SJSA1 (cell line): ENCODE measurements at places on chromosomes 7 and 10. TPM values are rescaled to one million over a fixed set of nuclear protein-coding genes. Genes with fewer than 3 reads are reported as not detected.
A peak's percentile ranks its signal among the peaks of the same experiment; 100 is the strongest.

The MYO3A gene
- total RNA-seq = not detected in 2 replicates

- peaks cover 30% of the 10 kb centered on the region for H3K27me3 ChIP-seq
- peak within 1 kb of the TSS; percentile 37 for H3K4me3 ChIP-seq
- H3K27ac ChIP-seq = no peak within 1 kb of the TSS
- no peak for DNase-seq
Measured at GRCh38 chr10:103855424-103855823, at the start of gene SH3PXD2A. SH3PXD2A (minus strand) TSS chr10:103855576; CDS start chr10:103855266, 310 bp downstream.

The IL15RA gene
- 1.1 and 1.8 TPM in 2 replicates for total RNA-seq

DNA sequence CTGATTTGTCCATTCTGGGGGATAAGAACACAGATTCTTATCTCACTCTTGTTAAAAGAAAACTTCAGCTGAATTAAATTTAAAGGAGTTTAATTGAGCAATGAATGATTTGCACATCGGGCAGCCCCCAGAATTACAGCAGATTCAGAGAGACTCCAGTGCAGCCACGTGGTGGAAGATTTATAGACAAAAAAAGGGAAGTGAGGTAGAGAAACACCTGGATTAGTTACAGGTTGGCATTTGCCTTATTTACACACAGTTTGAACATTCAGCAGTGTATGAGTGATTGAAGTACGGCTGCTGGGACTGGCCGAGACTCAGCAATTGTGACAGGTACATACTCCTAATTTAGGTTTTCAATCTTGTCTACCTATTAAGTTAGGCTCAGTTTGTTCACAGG is 46.5 kb upstream of the FAM20C start:
- no peak overlapping the region for H3K4me3 ChIP-seq
- no peaks in the 10 kb centered on the region for H3K27me3 ChIP-seq
- H3K36me3 ChIP-seq = 0 out of 2 replicates have a peak, but pooled peaks cover 3% of the 10 kb centered on the region
- no peak overlapping the region for H3K27ac ChIP-seq
- H3K4me1 ChIP-seq = peaks cover 6% of the 10 kb centered on the region
- no peak for DNase-seq

DNA sequence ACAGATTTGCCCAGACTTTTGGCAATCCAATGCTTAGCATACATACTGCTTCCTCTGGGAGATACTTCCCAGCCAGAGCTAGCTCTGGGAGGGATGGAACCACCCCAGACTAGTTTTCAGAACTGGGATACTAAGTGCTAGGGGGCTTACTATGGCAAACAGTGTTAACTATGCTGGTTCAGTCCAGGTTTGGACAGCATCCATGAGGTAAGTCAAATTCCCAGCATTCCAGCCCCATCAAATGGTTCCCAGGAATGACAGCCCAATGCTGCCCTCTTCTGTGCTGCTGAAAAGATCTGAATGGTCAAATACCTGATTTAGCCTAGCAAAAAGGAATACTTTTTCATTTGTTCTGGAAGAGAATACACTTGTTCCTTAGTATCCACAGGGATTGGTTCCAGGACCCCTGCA is 141.7 kb upstream of the CCDC6 start:
- peak; percentile 4 for DNase-seq
- no peaks in the 10 kb centered on the region for H3K36me3 ChIP-seq
- no peak overlapping the region for H3K4me3 ChIP-seq
- no peak overlapping the region for H3K27ac ChIP-seq

- H3K4me1 ChIP-seq = peaks cover 9% of the 10 kb centered on the region
- DNase-seq = no peak
- peaks cover 9% of the 10 kb centered on the region; the same call in 1 of the 2 replicates for H3K36me3 ChIP-seq
- H3K27ac ChIP-seq = peak overlapping the region; percentile 6; the same call in 1 of the 2 replicates
- no peak overlapping the region for H3K4me3 ChIP-seq
Measured at GRCh38 chr10:73044378-73045285, 52.0 kb downstream of the P4HA1 start.

The PNLIPRP1 gene
- total RNA-seq = not detected in 2 replicates

The NOC3L gene
- 35.6 and 48.3 TPM in 2 replicates for total RNA-seq

The GPR85 gene
- 2.3 and 7.1 TPM in 2 replicates for total RNA-seq

The NRCAM gene
- not detected in 2 replicates for total RNA-seq

DNA sequence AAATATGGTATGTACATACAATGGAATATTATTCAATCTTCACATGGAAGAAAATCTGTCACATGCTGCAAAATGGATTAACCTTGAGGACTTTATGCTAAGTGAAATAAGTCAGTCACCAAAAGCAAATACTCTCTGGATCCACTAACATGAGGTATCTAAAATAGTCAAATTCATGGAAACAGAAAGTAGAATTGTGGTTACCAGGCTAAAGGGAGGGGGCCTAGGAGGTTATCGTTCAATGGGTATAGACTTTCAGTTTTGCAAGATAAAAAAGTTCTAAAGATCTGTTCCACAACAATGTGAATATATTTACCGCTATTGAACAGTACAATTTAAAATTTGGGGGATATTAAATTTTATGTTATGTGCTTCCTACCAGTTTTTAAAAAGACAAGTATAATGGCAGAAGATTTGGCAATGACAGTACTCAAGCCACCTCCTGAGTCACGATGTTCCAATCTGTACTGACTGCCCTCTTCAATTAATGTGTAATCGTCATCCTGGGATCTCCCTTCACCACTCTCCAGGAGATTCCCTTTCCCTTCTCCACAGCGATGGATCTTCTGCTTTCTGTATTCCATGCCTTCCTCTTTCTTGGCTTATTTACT is 32.3 kb upstream of the IL6 start:
- DNase-seq = no peak
- H3K27ac ChIP-seq = no peak overlapping the region
- no peaks in the 10 kb centered on the region for H3K36me3 ChIP-seq
- H3K4me3 ChIP-seq = no peak overlapping the region

GRCh38 chr10:69438536-69439349 is 12.5 kb upstream of the TSPAN15 start:
- no peak overlapping the region for H3K4me3 ChIP-seq
- peaks cover 20% of the 10 kb centered on the region for H3K4me1 ChIP-seq
- no peaks in the 10 kb centered on the region for H3K27me3 ChIP-seq
- no peaks in the 10 kb centered on the region for H3K36me3 ChIP-seq

- peaks cover 10% of the 10 kb centered on the region for H3K4me1 ChIP-seq
- no peak overlapping the region for H3K27ac ChIP-seq
- H3K4me3 ChIP-seq = no peak overlapping the region
- no peaks in the 10 kb centered on the region for H3K27me3 ChIP-seq
Measured at GRCh38 chr7:43492896-43493295, 90.0 kb upstream of the STK17A start.

DNA sequence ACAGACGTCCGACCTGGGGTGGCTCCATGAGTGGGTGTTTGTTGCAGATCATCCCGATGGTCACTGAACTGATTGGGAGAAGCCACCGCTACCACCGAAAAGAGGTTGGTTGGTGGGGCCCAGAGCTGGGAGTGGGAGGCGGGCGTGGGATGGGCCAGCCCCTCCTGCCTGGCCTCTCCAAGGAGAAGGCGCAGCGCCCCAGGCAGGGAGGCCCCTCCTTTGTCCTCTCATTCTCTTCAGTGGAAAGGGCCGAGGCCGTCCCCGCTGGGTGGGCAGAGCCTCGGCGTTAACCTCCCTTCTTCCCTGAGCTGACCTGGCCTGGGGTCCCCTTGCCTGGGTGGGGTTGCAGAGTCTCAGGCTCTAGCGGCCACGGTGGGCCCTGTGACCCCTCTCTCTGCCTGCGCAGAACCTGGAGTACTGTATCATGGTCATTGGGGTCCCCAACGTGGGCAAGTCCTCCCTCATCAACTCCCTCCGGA is 5.2 kb downstream of the MTG1 start:
- H3K4me1 ChIP-seq = peaks cover 8% of the 10 kb centered on the region
- no peak overlapping the region for H3K27ac ChIP-seq
- H3K4me3 ChIP-seq = no peak overlapping the region

GRCh38 chr10:3573498-3573897 is 211.5 kb downstream of the KLF6 start:
- no peaks in the 10 kb centered on the region for H3K36me3 ChIP-seq
- no peak for DNase-seq
- H3K4me3 ChIP-seq = no peak overlapping the region
- H3K27ac ChIP-seq = no peak overlapping the region
- H3K27me3 ChIP-seq = no peaks in the 10 kb centered on the region
- no peaks in the 10 kb centered on the region for H3K4me1 ChIP-seq

The ARHGEF35 gene
- 0.53 TPM in 1 of 2 replicates, not detected in the other for total RNA-seq

The SYT15B gene
- total RNA-seq = 1.0 and 9.3 TPM in 2 replicates
